ENCODE measurements at places on chromosomes 5 and 9. TPM values are rescaled to one million over a fixed set of nuclear protein-coding genes. Genes with fewer than 3 reads are reported as not detected.
A peak's percentile ranks its signal among the peaks of the same experiment; 100 is the strongest.

GRCh38 chr5:141135030-141135717 is at the start of gene PCDHB5:
PCDHB5 (plus strand) TSS chr5:141135206; CDS start chr5:141135435, 229 bp downstream.
- H3K36me3 ChIP-seq, result peaks cover 20% of the 10 kb centered on the region
- DNase-seq, result peak; percentile 68
- no peaks in the 10 kb centered on the region for H3K4me1 ChIP-seq
- H3K4me3 ChIP-seq, result peak within 1 kb of the TSS; percentile 63

GRCh38 chr5:157561110-157561509 is 14.5 kb downstream of the ADAM19 start:
- DNase-seq, result no peak
- no peak overlapping the region for H3K27ac ChIP-seq
- H3K36me3 ChIP-seq, result peaks cover 2% of the 10 kb centered on the region
- no peaks in the 10 kb centered on the region for H3K4me1 ChIP-seq
- H3K4me3 ChIP-seq, result no peak overlapping the region

DNA sequence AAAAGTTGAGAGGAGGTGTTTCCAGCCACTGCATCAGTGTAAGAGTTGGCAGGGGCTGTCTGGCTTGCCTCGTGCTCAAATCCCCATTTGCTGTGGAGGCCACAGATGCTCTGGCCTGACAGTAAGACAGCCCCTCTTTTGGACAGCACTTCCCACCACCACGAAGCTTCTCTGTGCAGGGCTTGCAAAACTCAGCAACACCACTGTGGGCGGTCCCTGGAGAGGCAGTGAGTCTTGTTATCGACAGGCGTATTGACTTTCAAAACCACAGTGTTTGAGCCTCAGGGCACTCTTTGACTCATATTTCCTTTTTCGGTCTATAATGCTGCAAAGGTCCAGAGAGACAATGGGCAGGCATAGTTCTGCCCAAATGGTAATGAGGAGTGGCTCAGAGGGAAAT is 539.5 kb downstream of the EBF1 start:
- no peaks in the 10 kb centered on the region for H3K27me3 ChIP-seq
- no peak overlapping the region for H3K4me3 ChIP-seq
- DNase-seq, result no peak
- H3K4me1 ChIP-seq, result peaks cover 3% of the 10 kb centered on the region

GRCh38 chr9:114080195-114080772 is 2.2 kb upstream of the AMBP start:
- no peaks in the 10 kb centered on the region for H3K4me1 ChIP-seq
- no peaks in the 10 kb centered on the region for H3K36me3 ChIP-seq
- H3K4me3 ChIP-seq, result no peak overlapping the region

GRCh38 chr9:106897751-106898150 is 34.8 kb downstream of the ZNF462 start:
- H3K27ac ChIP-seq, result no peak overlapping the region
- H3K27me3 ChIP-seq, result no peaks in the 10 kb centered on the region
- DNase-seq, result no peak
- no peak overlapping the region for H3K4me3 ChIP-seq

DNA sequence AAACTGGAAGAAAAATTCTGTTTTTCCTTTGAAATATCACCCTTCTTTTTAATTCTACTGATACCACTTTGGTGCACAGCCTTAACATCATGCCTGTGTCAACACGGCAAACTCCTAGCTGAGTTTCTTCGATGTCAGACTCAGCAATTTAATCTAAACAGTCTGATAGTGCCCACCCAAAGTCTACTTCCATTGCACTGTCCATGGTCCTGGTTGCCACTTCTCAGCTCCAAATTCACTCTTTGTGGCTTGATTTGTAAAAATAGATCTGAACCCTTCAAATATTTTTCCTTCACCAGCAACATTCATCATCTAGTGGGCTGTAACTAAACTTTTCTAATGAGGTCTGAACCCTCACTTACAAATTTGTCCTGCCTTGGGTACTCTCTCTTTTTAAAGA is 107.8 kb downstream of the NUDT12 start:
- H3K4me3 ChIP-seq, result no peak overlapping the region
- H3K36me3 ChIP-seq, result no peaks in the 10 kb centered on the region
- H3K4me1 ChIP-seq, result no peaks in the 10 kb centered on the region
- no peak overlapping the region for H3K27ac ChIP-seq

PLEKHG4B gene
- total RNA-seq, result 44.3 TPM

GRCh38 chr5:22887566-22887965 is 34.4 kb upstream of the CDH12 start:
- no peak overlapping the region for H3K4me3 ChIP-seq
- no peaks in the 10 kb centered on the region for H3K27me3 ChIP-seq
- DNase-seq, result no peak
- H3K4me1 ChIP-seq, result no peaks in the 10 kb centered on the region
- no peak overlapping the region for H3K27ac ChIP-seq

GRCh38 chr5:57032151-57032551 is 80.2 kb upstream of the MIER3 start:
- no peaks in the 10 kb centered on the region for H3K36me3 ChIP-seq
- H3K4me3 ChIP-seq, result no peak overlapping the region
- H3K27ac ChIP-seq, result no peak overlapping the region
- H3K4me1 ChIP-seq, result no peaks in the 10 kb centered on the region
- DNase-seq, result no peak
- no peaks in the 10 kb centered on the region for H3K27me3 ChIP-seq

GRCh38 chr5:100520348-100520747 is 14.8 kb upstream of the FAM174A start:
- no peak overlapping the region for H3K4me3 ChIP-seq
- no peaks in the 10 kb centered on the region for H3K4me1 ChIP-seq

GRCh38 chr9:114856942-114857315 is 51.1 kb upstream of the TNFSF15 start:
- no peaks in the 10 kb centered on the region for H3K4me1 ChIP-seq
- no peak overlapping the region for H3K4me3 ChIP-seq
- no peak overlapping the region for H3K27ac ChIP-seq
- DNase-seq, result no peak
- H3K27me3 ChIP-seq, result no peaks in the 10 kb centered on the region

DNA sequence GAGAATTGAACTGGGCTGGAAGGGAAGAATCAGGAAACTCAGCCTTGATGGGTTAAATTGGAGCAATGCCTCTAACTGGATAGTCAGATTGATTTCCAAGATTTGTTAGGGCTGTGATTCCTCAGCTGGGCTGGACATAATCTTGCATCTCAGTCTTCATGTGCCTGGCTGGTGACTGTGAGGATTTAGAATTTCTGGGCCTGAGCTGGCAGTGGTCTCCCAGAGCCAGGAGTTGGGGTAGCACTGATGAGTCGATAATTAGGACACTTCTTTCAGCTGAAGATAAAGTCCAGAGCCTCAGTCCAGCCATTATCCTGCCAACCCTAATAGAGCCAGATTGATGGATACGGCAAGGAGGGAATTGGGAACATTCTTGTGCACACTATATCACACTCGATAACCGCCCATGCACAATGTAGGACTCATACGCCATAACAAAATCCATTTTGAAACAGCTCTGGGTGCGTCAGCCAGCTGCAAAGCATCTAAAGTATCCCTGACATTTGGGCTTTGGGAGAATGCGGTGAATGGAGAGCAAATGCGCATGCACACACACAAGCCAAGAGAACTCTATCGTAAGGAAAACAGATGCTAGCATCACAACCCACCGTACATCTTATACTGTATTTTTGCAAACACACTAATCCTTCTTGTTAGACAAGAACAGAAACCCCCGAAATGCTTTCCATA is 405.1 kb upstream of the KLF4 start:
- no peaks in the 10 kb centered on the region for H3K36me3 ChIP-seq
- no peak overlapping the region for H3K27ac ChIP-seq
- H3K4me1 ChIP-seq, result no peaks in the 10 kb centered on the region
- no peak for DNase-seq
